ENCODE measurements at places on chromosomes 7 and 10.
A peak's percentile ranks its signal among the peaks of the same experiment; 100 is the strongest.

- DNase-seq, result no peak
Observed at GRCh38 chr7:144410441-144410840, 6.9 kb upstream of the NOBOX start.

- no peak for DNase-seq
Observed at GRCh38 chr10:7255517-7255916, 155.3 kb downstream of the SFMBT2 start.

DNA sequence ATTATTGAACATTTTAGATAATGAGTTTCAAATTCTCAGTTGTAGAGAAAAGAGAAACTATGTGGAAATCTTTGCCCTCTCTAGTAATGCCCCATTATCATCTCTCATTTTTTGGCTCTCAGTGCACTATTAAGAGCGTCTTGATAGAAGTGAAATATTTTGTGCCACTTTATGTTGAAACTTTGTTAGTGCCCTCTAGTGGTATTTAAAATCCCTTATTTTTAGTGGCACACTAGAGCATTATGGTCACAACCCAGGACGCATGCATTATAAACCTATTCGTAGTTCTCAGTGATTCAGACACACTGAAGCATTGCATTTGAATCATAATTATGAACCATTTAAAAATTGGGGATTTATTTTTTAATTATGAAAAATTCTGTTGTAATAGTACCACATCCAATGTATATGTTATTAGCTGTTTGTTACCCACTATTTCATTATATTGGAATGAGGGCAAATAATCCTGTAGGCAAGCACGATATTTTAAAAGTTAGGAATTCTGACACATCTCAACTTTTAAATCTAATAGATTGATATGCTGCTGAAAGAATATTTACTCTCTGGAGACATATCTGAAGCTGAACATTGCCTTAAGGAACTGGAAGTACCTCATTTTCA, 21.9 kb downstream of the PDCD4 start:
- peak; percentile 60 for DNase-seq

DNA sequence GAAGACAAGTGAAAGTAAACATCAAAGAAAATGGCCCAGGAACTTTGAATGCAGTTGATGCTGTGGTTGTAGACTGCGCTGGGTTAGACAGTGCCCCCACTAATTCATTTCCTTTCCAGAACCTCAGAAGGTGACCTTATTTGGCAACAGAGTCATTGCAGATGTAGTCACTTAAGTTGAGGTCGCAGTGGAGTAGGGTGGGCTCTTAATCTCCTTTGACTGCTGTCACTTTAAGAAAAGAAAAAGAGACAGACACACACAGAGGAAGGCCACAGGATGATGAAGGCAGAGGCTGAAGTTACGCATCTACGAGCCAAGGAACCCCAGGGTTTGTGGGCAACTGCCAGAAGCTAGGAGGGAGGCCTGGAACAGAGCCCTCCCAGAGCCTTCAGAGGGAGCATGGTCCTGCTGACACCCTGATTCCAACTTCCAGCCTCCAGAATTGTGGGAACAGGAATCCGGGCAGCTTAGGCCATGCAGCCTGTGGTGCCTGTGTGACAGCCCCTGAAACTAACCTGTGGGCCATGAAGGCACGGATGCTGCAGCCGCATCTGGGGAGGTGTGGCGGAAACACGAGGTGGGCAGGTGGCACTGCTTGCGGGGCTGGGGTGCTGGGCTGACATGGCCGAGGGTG, 107.6 kb downstream of the PRKAG2 start:
- DNase-seq, result peak; percentile 21

DNA sequence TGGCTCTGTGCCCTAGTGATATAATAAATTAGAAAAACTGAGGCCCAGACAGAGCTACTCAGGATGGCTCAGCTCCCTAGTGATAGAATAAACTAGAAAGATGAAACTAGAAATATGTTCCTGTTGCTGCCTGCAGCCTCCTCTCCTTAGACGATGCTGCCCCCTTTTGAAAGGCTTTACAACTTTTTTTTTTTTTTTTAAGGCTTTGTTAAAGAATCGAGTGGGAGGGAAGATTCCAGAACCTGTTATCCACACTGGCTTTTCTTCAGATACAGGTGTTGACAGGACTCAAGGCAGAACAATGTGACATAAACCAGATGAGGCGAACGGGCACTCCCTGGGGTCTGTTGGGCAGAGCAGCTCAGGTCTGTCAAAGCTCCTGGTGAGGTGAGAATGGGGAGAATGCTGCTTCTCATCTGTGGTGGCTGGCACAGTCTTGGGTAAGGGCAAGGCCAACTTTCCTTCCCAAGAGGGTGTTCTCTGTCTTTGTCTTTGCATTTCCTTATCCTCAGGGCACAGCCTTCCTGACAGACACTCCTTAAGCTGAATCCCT, 175.1 kb downstream of the COBL start:
- no peak for DNase-seq

DNA sequence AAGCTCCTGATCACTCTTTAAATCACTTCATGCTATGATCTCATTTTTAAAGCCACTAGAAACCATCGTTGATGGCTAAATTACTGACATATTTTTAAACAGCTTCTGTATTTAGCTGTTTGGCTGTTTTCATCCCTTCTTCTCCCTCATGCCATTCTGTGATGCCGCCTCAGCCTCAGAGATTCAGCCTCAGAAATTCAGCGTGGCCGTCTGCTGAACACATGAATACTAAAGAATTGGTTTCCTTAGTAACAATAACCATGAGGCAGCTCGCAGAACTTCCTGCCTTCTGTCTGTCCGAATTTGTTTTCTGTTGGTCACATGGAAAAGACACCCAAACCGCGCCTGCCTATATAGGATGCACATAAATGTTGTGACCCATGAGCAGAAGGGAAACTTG, 31.0 kb upstream of the FZD1 start:
- DNase-seq, result no peak

DNA sequence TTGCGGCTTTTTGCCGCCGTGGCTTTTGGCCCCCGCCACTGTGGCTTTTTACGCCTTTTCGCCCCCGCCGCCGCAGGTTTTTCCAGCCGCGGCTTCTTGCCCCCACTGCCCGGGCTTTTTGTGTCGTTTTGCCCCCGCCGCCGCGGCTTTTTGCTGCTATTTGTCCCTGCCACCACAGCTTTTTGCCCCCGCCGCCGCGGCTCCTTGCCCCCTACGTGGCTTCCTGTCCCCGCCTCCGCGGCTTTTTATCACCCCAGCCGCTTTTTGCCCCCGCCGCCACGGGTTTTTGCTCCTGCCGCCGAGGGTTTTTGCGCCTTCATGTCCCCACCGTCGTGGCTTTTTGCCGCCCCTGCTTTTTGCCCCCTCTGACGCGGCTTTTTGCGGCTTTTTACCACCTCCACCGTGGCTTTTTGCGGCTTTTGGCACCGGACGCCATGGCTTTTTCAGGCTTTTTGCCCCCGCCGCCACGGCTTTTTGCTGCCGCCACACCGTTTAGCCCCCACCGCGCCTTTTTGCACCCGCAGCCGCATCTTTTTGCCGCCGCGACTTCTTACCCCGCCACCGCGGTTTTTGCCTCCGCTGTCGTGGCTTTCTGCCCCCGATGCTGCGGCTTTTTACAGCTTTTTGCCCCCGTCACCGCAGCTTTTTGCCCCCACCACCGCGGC, 637.0 kb downstream of the ZNF716 start:
- no peak for DNase-seq

GRCh38 chr10:50577010-50577409, 46.7 kb downstream of the SGMS1 start:
- DNase-seq, result no peak

GRCh38 chr7:43568529-43568928, 14.4 kb upstream of the STK17A start:
- DNase-seq, result no peak

- no peak for DNase-seq
Observed at GRCh38 chr10:117993166-117993565, 53.6 kb downstream of the RAB11FIP2 start.

GRCh38 chr7:143882604-143883078, 19.3 kb downstream of the TCAF1 start:
- DNase-seq, result no peak

- DNase-seq, result no peak
Observed at GRCh38 chr7:48337012-48337621, 165.9 kb downstream of the ABCA13 start.

GRCh38 chr10:101289541-101289940, 60.3 kb upstream of the LBX1 start:
- no peak for DNase-seq

- no peak for DNase-seq
Observed at GRCh38 chr7:80721883-80722615, 83.6 kb downstream of the CD36 start.

- no peak for DNase-seq
Observed at GRCh38 chr7:27967639-27968038, 213.0 kb downstream of the JAZF1 start.

GRCh38 chr10:49272251-49273081, 26.5 kb upstream of the C10orf71 start:
- no peak for DNase-seq

DNA sequence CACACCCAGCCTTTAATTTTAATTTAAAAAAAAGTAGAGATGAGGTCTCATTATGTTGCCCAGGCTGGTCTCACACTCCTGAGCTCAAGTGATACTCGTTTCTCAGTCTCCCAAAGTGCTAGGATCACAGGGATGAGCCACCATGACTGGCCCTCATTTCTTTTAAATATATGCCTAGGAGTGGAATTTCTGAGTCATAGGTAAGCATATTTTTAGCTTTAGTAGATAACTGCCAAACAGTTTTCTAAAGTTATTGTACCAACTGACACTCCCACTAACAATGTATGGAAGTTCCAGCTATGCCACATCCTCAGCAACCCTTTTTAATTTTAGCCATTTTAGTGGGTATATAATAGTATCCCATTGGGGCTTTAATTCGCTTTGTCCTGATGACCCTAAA, 13.8 kb upstream of the PPIF start:
- DNase-seq, result no peak

DNA sequence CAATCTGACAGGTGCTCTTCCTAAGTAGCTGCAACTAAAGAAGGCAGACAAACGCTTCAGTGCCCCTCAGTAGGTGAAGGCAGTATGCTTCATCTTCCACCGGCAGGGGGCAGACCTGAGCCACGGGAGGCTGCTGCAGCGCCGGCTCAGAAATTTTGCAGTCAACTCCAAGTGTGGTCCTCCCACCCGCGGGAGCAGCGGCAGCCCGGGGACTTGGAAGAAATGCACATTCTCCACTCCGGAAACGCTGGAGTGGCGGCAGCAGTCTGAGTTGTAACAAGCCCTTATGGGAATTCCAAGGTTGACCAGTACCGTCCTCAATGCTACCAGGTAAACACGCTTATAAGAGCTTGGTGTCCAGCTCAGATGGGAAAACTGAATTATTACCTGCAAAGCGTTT, 3.4 kb downstream of the IGFBP3 start:
- DNase-seq, result peak; percentile 33

DNA sequence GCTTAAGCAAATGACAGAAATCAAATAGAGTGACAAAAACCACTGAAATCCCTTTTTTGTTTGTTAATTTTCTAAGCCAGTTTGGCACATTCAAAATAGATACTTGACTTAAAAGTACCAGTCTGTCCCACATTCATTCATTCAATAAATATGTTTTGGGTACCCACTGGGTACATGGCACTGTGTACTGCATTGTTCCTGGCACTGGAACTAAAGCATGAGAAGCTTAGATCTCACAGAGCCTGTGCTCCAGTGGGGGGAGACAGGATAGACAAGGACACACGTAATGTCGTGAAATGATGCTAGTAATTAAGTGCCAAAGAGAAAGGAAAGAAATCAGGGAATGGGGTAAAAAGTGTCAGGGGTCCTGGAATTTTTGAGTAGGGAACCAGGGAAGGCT, 13.0 kb downstream of the MTURN start:
- DNase-seq, result no peak

DNA sequence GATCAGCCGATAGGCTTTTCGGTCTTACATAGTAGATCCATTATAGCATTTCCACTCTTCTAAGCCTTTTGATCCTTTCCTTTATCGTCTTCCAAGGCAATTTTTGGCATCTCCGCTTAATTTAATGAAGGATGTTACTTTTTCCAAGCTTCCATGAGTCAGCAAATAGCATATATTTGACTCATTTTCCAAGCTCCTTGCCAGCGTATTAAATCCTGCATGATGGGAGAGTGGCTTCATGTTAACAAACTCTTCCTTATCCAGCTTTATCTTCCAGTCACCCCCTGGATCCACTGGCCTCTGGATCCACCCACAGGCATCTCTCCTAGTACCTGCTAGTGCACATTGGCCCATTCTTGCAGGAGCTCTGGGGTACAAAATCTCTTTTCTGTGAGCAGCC, 13.0 kb downstream of the OR9A2 start:
- no peak for DNase-seq

- no peak for DNase-seq
Observed at GRCh38 chr10:17116193-17116592, 13.4 kb downstream of the CUBN start.
